ENCODE measurements at places on chromosomes 2 and 18. TPM values are rescaled to one million over a fixed set of nuclear protein-coding genes. Genes with fewer than 3 reads are reported as not detected.

DNA sequence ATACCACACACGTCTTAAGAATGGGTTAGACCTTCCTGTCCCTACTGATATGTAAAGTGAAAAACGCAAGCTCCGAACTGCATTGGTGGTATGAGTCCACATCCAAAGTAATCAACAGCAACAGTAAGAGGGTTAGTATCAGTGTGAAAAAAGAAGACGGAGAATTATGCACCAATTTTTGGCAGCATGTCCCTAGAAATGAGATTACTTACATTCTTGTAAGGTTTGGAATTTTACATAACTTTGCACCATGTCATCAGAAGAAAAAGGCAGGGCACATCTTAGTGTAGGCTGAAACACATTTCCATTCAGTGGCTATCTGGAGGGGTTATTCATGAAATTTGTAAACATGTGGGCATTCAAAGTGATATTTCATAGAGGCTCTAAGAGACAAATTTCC is 88.2 kb downstream of the LONRF2 start:
- DNase-seq: no peak

DNA sequence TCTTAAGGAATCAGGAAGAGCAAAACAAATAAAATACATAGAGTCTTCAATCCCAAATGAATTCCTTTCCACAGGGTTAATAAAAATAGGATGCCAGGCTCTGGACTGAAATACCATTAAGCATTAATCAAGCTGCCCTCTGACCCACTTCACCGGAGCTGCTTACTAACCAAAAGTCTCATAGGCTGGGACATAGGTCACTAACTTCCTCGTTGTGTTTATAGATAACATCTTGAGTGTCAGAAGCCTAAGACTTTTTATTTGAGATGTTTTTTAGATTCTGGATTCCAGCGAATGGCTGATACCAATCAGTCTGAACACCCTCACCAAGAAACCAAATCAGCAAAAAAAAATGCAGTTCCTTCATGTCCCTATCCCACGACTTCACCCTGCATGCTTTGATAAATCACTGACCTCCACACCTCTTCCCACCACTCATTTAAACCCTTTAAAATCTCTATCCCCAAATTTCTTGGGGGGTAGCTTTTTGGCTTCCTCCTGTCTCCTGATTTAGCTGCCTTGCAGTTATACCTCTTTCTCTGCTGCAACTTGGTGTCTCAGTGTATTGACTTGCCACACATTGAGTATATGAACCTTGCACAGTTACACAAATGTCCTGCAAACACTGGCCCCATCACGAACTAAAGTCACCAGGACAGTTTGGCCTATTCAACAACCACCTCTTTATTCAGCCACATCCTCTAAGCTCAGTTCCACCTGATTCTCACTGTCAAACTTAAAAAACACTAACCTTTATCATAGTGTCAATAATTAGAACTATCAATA is 399.3 kb downstream of the METTL4 start:
- no peak for DNase-seq

DNA sequence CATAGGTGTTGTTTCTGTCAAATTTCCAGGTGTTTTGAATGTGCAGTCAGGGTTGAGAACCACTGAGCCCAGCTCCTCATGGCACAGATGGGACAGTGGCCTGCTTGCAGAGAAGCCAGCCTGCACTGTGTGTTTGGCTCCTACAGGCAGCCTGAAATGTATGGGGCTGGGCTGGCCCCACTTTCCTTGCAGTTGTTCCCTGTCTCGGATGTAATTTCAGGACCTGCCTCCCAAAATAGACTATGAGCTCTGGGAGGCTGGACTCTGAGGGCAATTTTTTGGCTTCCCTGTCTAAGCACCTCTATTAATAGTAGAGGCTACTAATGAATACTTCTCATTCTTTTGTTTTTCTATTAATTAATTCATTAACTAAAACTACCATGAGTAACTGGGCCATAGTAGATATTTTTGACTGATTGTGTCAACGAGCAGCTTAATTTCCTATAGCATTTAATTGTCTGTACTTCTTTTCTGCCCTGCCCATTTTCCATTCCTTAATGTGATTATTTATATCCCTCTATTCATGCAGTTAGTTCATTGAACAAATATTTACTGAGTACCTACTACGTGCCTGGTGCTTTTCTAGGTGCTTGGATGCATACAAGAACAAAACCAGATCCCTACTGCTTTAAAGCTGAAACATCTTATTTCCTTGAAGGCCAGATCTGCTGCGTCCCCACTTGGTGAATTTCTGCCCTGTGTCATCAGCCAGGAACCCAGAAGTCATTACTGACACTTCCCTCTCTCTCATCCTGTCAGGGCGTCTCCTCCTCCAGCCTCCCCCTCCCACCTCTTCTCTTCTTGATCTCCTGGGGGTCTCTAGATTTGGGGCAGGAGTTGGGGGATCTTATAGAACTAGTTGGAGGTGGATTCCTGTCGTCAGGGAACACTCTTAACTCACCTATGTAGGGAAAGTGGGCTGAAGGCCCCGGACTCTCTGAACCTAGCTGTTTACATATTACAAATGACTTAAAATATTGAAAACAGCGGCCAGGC is 16.3 kb downstream of the DYSF start:
- DNase-seq: no peak

DNA sequence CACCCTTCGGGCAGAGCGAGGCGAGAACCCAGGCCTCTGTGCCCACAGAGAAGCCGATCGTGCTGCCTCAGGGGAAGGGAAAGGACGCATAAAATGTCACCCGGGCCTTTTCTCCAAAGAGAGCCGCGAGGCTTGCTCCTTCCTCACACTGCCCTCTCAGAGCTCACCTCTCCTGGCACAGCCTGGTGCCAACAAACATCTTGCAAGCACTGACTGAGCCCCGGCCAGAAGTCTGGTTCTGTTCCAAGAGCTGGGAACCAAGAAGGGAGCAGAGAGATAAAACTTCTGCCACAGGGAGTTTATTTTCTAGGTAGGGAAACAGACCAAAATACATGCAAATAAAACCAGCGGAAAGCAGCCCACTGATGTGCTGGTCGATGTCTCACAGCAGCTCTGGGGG is 13.6 kb upstream of the ADI1 start:
- DNase-seq: no peak

DNA sequence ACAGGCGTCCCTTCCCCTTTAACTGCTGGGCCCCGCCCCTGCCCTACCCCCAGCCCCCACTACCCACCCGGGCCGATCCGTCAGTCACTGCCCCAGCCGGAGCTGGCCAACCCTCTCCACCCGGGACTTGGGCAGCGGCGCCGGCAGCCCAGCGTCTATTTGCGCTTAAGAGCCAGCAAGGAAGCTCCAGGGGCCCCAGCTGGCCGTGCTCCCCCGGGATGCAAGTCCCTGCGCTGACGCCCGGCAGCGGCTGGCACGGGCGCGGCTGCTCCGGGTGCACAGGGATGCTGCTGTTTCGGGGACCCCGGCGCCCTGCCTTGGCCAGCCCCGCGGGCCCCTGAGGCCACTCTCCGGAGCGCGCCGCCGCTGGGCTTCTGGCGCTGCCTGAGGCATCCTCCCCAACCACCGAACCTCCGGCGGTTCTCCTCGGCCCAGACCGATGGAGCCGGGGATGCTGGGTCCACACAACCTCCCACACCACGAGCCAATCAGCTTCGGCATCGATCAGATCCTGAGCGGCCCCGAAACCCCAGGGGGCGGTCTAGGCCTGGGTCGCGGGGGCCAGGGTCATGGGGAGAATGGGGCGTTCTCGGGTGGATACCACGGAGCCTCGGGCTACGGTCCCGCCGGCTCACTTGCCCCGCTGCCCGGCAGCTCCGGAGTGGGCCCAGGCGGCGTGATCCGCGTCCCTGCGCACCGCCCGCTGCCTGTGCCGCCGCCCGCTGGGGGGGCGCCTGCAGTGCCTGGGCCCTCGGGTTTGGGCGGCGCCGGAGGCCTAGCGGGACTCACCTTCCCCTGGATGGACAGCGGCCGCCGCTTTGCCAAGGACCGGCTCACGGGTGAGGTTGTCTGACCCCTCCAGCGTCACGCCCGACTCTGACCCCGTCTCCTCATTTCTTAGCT is at the start of gene TLX2:
Gene TLX2 (plus strand): TSS at position 83 of the 903 bp plus-strand sequence. CDS start 357 bp downstream, at position 440.
- DNase-seq: no peak

- DNase-seq: no peak
Observed at GRCh38 chr2:135561925-135562324, 30.6 kb downstream of the R3HDM1 start.

DNA sequence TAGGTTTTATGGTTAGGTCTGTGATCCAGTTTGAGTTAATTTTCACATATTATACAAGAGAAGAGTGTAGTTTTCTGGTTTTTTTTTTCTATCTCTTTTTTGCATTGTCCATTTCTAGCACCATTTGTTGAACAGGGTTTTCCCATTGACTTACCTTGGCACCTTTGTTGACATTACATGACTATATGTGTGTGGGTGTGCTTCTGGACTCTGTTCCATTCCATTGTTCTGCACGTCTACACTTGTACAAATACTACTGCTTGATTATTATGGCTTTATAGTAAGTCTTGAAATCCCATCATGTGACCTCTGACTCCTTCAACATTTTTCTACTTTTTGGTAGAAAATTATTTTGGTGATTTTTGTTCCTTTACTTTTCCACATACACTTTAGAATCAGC is 38.7 kb downstream of the UBE2F start:
- no peak for DNase-seq

GRCh38 chr2:164766954-164767320 is 74.7 kb downstream of the COBLL1 start:
- no peak for DNase-seq

DNA sequence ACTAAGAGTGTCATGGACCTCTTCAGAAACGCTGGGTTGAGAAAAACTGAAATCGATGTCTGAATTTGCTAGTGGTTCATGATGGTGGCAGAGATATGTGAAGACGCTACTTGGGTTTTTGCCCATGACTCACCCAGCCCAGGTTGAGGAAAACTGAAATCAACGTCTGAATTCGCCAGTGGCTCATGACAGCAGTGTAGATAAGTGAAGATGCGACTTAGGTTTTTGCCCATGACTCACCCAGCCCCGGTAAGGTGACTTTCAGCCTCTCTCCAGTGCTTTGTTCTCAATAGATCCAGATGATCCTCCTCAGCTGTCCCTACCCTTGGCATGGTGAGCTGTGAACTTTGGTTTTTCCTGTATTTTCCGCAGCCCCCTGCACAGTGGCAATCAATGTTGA is 105.3 kb upstream of the SIX3 start:
- DNase-seq: no peak

DNA sequence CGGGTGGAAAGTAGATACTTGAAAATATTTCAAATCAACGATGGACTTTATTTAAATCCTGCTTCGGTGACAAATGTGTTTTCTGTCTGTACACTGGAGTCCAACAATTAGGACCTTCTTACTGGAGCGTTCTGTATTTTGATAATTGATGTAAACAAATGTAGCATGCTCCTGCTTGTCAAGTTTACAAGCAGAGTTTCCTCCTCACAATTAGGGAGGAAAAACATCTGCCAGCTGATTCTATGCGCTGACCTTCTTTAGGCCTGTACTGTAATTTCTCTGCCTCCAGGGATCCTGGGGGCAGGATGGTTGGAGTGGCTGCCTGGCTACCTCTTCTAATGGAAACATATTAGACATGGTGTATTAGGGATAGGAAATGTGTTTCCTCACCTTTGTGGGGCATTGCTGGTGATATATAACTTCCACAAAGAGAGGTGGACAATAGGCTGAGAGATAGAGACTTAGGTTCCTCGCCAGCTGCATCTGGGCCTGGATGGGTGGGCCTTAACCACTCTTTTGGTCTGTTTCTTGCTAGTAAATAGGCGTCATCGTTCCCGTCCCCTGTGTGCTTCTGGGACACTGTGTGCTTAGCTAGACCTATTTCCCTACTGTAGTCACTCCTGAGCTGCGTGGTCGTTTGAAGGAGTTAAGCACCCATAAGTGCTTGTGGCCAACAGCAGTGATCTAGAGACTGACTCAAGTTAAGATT is 19.3 kb downstream of the GATA6 start:
- DNase-seq: no peak

DNA sequence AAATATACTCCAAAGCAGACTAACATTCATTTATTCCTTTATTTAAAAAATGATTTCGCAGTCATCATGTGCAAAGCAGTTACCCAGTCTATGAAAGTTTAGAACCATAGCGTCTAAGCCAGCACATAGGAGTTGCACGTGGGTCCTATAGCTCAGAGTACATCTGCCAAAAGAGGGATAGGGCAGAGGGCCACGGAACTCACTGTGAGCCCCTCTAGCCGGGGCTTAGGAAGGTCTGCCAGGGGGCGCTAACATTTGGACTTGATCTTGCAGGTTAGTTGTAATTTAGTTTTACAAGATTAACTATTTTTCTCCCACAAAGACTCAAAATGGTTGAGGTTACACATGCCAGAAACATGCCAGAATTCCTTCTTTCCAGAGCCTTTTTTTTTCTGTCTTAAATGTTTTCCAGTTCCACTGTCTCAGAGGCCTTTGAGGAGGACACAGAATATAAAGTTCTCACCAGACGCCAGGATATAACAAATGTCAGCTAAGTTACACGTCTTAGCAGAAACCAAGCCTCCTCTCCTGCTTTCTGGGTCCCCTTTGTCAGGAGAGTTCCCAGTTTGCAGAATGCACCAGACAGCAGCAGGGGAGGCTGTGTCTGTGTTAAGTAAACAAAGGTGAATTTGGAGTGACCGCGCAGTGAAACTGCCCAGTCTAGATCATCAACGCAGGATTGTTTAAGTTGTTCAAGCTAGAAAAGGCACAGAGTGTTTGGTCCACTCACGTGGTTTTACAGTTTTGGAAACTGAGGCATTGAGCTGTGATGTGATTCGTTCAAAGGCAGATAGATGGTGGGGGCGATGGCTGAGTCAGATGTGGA is 292.0 kb downstream of the PRKCE start:
- no peak for DNase-seq

GRCh38 chr18:21444465-21445212 is 155.9 kb downstream of the ESCO1 start:
- DNase-seq: no peak

- peak; percentile 56 for DNase-seq
Observed at GRCh38 chr2:174914853-174915760, 90.1 kb downstream of the CHN1 start.

DNA sequence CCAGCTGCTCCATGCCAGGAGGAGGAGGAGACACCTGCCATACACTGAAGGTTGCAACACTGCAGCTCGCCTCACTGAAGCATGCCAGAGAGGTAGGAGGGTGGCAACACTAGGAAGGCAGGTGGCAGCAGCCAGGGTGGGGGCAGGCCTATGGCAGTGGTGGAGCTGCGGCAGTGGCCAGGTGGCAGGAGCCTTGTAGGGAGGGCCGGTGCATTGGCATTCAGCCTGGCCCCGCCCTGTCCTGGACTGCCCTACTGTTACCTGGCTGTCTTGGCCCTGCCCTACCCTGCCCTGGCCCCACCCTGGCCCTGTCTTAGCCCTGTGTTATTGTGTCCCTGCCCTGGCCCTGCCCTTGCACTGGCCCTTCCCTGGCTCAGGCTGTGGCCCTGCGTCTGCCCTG is 7.4 kb upstream of the ANKRD62 start:
- DNase-seq: no peak

Gene CD207
- total RNA-seq: 0.40 TPM

Gene POMC
- 1.6 TPM for total RNA-seq

Gene LYPD6
- 1.2 TPM for total RNA-seq

Gene TBC1D8
- 15.6 TPM for total RNA-seq

Gene AGBL5
- total RNA-seq: 23.9 TPM

Gene LCT
- not detected for total RNA-seq

Gene CRYGC
- not detected for total RNA-seq

Gene COL4A4
- total RNA-seq: 2.1 TPM
